ENCODE measurements at places on chromosomes 7 and 10. TPM values are rescaled to one million over a fixed set of nuclear protein-coding genes. Genes with fewer than 3 reads are reported as not detected.

HOXA10 gene
- not detected for total RNA-seq

DNAJB6 gene
- 88.6 TPM for total RNA-seq

NPFFR1 gene
- total RNA-seq, result not detected

C7orf57 gene
- 0.24 TPM for total RNA-seq

OGDH gene
- total RNA-seq, result 145 TPM

LDB3 gene
- not detected for total RNA-seq

CH25H gene
- 83.4 TPM for total RNA-seq

TMEM254 gene
- 11.2 TPM for total RNA-seq

ZC3HAV1 gene
- total RNA-seq, result 68.2 TPM

OR2A1 gene
- total RNA-seq, result 0.12 TPM

SSBP1 gene
- total RNA-seq, result 72.3 TPM

Data from hair follicle dermal papilla cell (primary cell).